SK-N-SH (cell line): ENCODE measurements at places on chromosomes 6 and 20. TPM values are rescaled to one million over a fixed set of nuclear protein-coding genes. Genes with fewer than 3 reads are reported as not detected.

The SLC17A1 gene
- not detected in 2 replicates for polyA plus RNA-seq

The PLA2G7 gene
- not detected in 2 replicates for polyA plus RNA-seq

The TDP2 gene
- polyA plus RNA-seq, result 20.0 and 20.2 TPM in 2 replicates

The UTRN gene
- polyA plus RNA-seq, result 6.8 and 8.7 TPM in 2 replicates

The IPCEF1 gene
- not detected in 2 replicates for polyA plus RNA-seq

The CST4 gene
- polyA plus RNA-seq, result not detected in 2 replicates

The SLC44A4 gene
- polyA plus RNA-seq, result 0.26 and 0.49 TPM in 2 replicates

The GPR6 gene
- polyA plus RNA-seq, result not detected in 2 replicates

The TRIM10 gene
- polyA plus RNA-seq, result not detected in 2 replicates

The MRPS18B gene
- 45.2 and 51.1 TPM in 2 replicates for polyA plus RNA-seq

The RNF182 gene
- 8.0 and 10.9 TPM in 2 replicates for polyA plus RNA-seq

The SLC35D3 gene
- 0.05 and 0.16 TPM in 2 replicates for polyA plus RNA-seq

The SLC22A3 gene
- polyA plus RNA-seq, result not detected in 2 replicates

The HLA-DOA gene
- not detected in 2 replicates for polyA plus RNA-seq

The CDH4 gene
- polyA plus RNA-seq, result not detected in 2 replicates

The PBOV1 gene
- not detected in 2 replicates for polyA plus RNA-seq

The MLN gene
- not detected in 2 replicates for polyA plus RNA-seq

The CFAP206 gene
- polyA plus RNA-seq, result 0.46 and 0.78 TPM in 2 replicates

The GJA10 gene
- polyA plus RNA-seq, result not detected in 2 replicates

The HLA-G gene
- polyA plus RNA-seq, result not detected in 2 replicates

The JAG1 gene
- polyA plus RNA-seq, result 6.0 and 7.7 TPM in 2 replicates

The NTSR1 gene
- polyA plus RNA-seq, result 3.1 and 8.2 TPM in 2 replicates

The CTCFL gene
- not detected in 2 replicates for polyA plus RNA-seq

The ADGRG6 gene
- polyA plus RNA-seq, result 61.5 and 91.8 TPM in 2 replicates

The PSORS1C1 gene
- 3.0 and 3.1 TPM in 2 replicates for polyA plus RNA-seq

The MTFR2 gene
- polyA plus RNA-seq, result 7.4 and 9.2 TPM in 2 replicates

The IYD gene
- polyA plus RNA-seq, result not detected in 2 replicates

The FOXF2 gene
- not detected in 2 replicates for polyA plus RNA-seq

The RIPOR2 gene
- 0.05 TPM in 2 replicates for polyA plus RNA-seq

The OPRM1 gene
- 0.15 and 1.0 TPM in 2 replicates for polyA plus RNA-seq

The IMPG1 gene
- not detected in 2 replicates for polyA plus RNA-seq

The ZNF165 gene
- polyA plus RNA-seq, result 0.21 and 0.25 TPM in 2 replicates

The COL20A1 gene
- not detected in 2 replicates for polyA plus RNA-seq
